HS-5 (cell line): ENCODE measurements at places on chromosomes 7 and 10.
A peak's percentile ranks its signal among the peaks of the same experiment; 100 is the strongest.

DNA sequence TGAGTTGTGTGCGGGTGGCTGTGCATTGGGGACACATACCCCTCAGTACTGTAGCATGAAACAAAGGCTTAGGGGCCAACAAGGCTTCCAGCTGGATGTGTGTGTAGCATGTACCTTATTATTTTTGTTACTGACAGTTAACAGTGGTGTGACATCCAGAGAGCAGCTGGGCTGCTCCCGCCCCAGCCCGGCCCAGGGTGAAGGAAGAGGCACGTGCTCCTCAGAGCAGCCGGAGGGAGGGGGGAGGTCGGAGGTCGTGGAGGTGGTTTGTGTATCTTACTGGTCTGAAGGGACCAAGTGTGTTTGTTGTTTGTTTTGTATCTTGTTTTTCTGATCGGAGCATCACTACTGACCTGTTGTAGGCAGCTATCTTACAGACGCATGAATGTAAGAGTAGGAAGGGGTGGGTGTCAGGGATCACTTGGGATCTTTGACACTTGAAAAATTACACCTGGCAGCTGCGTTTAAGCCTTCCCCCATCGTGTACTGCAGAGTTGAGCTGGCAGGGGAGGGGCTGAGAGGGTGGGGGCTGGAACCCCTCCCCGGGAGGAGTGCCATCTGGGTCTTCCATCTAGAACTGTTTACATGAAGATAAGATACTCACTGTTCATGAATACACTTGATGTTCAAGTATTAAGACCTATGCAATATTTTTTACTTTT, 1.8 kb downstream of the DDIT4 start:
- no peak for DNase-seq

- no peak for DNase-seq
These were observed 664.0 kb downstream of the SDK1 start for GRCh38 chr7:3964980-3965606.

DNA sequence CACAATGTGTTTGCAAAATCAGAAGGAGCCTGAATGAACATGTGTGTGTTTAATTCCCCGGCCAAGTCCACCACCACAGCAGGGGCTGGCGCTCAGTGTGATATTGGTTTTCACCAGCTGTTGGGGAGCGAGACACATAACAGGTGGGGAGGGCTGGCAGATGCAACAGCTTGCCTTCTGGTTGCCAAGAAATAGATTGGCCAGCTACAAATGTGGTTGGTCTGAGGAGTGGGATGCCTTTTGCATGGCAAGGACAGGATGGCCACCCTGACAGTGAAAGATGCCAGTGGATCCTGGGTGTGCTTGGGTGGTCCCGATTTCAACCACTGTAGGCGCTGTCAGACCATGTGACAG, 292.5 kb upstream of the FZD8 start:
- no peak for DNase-seq

GRCh38 chr7:150365194-150365593, 3.4 kb upstream of the REPIN1 start:
- no peak for DNase-seq

DNA sequence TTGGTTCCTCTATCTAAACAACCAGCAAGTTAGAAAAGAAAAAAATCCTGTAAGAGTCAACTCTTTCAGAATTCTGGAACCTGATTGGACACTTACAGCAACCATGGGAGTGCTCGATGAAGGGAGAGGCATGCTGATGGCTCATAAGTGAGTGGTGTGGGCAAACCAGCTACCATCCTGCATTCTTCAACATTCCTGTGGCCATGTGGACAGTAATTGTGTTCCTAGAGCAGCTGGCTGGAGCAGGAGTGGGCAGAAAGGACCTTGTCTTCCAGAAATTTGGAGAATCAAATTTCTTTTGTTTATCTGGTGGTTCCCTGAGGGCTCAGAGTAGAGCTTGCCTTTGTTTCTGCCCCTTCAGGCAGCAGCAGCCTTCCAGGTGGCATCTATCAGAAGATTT, 22.5 kb upstream of the MYL7 start:
- peak; percentile 82 for DNase-seq

DNA sequence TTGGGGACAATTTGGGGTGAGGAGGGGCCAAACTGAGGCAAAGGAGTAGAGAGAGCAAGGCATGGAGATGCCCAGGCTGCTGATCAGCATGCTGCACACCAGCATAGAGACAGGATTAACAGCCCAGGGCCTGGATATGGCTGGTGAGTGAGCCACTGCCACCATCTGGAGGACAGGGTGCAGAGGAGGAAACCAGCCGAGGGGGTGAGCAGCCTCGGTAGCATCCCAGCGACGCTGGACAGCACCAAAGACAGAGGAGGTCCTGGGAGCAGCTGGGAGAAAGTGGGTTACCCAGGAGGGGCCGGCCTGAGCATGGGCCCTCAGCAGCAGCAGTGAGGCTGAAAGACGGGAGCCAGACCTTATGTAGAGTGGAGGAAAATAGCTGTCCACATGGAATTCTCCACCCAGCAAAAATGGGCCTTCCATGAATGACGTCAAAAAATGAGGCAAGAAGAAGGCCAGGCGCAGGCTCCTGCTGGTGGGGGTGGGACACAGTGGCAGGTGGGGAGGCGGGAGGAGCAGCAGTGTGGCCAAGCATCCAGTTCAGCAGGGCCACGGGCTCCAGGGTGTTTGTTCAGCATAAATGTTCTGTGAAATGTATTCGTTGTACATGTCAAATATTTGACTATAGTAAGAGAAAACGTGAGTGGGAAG, 16.7 kb downstream of the RET start:
- DNase-seq: no peak

DNA sequence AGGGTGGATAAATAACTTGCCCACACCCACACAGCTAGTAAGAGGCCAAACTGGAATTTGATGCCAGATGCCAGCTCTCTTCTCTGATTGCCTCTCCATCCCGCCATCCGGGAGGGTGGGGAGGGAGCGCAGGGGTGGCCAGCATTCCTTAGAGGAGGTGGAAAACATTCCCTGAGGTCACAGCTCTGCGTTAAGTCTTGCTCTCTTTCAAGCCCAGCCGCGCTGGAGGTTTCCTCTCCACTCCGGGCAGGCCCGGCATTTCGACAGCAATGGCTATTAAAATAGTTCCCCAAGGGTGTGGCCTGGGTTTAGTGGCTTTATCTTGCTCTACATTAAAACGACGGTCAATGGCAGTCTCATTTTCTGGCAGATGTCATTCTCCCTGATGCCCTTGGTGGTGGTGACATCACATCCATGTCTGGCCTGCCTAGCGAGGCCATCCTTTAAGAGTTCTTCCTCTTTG, 16.1 kb upstream of the C10orf71 start:
- no peak for DNase-seq

DNA sequence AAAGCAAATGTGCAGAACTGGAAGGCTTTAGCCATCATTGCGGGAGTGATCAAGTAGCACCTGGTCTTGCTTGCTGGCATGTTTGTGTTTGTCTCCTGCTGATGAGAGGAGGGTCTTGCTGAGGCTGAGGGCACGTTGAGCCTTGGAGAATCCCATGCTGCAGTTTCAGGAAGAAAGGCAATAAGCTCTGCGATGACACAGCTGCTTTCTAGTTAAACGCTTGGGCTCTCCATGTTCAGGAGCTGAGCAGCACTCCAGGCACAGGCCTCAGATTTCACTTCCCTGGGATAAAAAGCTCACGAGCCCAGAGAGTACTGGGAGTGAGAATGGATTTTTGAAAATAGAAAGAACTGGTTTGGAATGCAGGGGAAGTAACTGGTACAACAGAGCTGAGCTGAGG, 100.8 kb downstream of the LRRC18 start:
- no peak for DNase-seq

DNA sequence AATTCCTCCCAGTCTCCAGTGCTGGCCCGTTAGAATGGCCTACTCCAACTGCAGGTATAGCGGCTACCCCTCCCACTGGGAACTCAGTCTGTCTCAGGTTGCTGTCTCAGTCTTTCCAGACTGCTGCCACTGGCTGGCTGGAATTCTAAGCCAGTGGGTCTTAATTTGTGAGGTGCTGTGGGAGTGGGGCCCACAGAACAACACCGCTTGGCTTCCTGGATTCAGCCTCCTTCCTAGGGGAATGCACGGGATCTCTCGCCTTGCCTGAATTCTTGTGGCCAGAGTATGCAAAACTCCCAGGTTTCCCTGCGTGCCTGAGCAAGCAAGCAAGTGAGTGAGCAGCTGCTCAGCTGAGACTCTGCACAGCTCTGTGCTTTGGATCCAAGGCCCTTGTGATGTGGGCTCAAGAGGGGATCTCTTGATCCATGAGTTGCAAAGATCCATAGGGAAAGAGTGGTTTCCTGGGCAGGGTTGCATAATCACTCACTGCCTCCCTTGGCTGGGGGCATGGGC, 41.5 kb upstream of the GPR141 start:
- no peak for DNase-seq

GRCh38 chr7:158428131-158428836, 159.3 kb downstream of the PTPRN2 start:
- DNase-seq: no peak

GRCh38 chr10:12594448-12594944, 245.1 kb downstream of the CAMK1D start:
- DNase-seq: no peak

- DNase-seq: no peak
These were observed 144.6 kb upstream of the AOAH start for GRCh38 chr7:36868727-36869411.

- DNase-seq: no peak
These were observed 23.5 kb downstream of the HECTD2 start for GRCh38 chr10:91433620-91434019.

GRCh38 chr10:48576501-48576900, 28.4 kb downstream of the ARHGAP22 start:
- no peak for DNase-seq

DNA sequence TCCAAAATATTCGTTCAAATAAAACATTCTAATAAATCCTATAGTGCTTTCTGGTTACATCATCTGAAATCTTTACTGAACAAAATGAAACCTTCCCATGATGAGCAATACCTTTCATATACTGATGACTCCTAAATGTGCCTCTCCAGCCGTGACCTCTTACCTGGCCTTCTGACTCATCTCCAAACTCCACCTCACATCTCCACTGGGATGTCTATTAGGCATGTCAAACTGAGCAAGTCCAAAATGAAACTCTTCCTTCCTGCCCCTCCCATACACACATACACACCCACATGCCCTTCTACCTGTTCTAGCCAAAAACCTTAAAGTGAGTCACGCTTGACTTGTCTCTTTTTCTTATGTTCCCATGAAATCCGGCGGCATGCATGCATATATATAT, 22.9 kb downstream of the GSAP start:
- DNase-seq: peak; percentile 37

DNA sequence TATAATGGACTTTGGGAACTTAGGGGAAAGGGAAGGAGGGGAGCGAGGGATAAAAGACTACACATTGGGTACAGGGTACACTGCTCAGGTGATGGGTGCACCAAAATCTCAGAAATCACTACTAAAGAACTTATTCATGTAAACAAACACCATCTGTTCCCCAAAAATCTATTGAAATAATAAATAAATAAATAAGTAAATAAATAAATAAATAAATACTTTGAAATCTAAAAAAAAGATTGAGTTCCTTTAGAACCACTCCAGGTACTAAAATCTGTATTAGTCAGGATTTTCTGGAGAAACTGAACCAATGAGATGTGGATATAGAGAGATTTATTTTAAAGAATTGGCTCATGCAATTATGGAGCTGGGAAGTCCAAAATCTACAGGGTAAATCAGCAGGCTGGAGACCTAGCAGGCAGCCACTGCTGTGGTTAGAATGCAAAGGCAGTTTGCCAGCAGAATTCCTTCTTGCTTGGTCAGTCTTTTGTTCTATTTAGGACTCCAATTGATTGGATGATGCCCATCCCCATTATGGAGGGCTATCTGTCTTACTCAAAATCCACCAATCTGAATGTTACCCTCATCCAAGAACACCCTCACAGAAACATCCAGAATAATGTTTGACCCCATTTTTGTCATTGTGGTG, 8.9 kb downstream of the IGFBP1 start:
- DNase-seq: peak; percentile 77

- DNase-seq: no peak
These were observed 2.2 kb upstream of the FZD8 start for GRCh38 chr10:35644050-35644950.

- no peak for DNase-seq
These were observed 1.6 kb upstream of the RAB19 start for GRCh38 chr7:140402178-140402835.

DNA sequence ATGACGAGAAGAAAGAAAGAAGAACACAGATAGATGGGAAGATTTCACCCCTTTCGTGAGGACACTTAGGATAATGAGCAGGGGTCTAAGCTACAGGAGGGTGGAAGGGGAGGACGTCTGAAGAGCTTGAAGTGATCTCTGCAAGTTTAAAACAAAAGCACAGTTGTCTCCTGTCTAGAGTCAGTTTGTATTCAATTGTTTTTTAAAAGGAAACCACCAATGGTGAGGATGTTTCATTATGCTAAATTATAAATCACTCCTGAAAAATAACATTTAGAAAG, 85.9 kb downstream of the ADAM12 start:
- DNase-seq: no peak

DNA sequence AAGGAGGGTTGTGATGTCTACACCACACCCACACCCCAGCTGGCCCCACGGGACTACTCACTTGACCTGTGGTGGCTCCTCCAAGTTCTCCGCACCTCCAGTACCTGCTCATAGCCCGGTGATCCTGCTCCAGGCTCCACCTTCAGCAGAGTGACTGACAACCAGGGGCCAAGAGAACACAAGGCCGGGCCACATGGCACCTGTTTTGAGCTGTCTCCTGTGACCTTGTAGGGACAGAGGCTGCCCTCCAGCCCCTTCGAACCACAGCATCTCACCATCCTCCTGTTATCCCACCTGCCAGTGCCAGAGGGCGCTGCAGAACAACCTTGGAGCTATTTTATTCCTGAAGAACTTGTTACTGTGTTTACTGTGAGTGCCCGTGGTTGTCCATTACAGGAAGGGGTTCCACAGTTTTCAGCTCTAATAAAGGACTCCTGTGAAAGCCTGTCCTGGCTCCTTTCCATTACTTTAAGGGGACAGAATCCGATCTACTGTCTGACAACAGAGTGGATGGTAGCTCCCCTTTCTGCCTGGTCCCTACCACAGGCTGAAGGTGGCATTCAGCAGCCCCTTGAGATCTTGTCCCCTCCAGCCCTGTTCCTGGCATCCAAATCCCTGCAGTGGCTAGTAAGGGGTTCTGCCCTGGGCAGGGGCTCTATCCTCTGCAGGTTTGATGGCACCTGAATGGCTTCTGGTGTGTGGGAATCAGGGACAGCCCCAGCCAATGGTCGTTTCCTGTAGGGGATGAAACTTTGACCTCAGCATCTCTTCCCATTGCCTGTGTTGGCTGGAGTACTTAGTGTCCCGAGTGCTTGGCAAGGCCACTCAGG, 50.8 kb downstream of the C10orf120 start:
- DNase-seq: no peak

- DNase-seq: no peak
These were observed 3.9 kb upstream of the GATA3 start for GRCh38 chr10:8050556-8051108.

- DNase-seq: no peak
These were observed 63.9 kb upstream of the NANOS1 start for GRCh38 chr10:118965645-118966044.

- DNase-seq: no peak
These were observed 634.0 kb upstream of the SEMA3D start for GRCh38 chr7:85820702-85821443.

GRCh38 chr7:71627651-71628050, 495.7 kb downstream of the GALNT17 start:
- no peak for DNase-seq
